ENCODE measurements at places on chromosomes 6 and 20.

DNA sequence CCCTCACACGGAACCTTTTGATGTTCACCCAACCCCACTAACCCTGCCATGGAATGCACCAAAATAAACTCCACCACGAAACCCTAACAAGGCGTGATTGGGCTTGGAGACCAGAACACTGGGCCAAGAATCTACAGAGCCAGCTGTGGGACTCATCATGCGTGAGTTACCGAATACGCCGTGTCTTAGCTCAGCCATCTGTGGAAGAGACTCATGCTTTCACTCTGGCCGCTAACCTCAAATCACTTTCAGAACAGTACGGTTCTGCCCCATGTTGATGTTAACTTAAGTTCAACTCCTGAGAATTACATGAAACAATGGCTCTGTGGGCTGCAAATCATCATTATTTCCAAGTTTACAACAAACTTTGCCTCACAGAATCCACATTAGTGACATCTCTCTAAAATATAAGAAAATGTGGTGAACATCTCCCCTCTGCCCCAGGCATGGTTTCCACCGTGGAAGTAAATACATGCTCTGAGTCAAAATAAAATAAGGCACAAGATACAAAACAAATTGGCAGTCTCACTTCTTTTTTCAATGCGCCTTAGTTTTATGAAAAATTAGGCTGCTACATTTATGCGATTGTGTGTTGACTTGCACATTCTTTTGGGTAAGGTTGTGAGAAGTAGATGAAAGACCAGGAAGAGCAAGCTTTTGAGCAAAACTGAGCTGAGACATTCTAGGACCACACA is 308.9 kb upstream of the EXOC2 start:
- no peak for DNase-seq

- no peak for DNase-seq
These were observed 251.1 kb upstream of the CHD6 start for GRCh38 chr20:41869261-41869660.

GRCh38 chr20:58745391-58745790 is 52.8 kb downstream of the NPEPL1 start:
- no peak for DNase-seq

DNA sequence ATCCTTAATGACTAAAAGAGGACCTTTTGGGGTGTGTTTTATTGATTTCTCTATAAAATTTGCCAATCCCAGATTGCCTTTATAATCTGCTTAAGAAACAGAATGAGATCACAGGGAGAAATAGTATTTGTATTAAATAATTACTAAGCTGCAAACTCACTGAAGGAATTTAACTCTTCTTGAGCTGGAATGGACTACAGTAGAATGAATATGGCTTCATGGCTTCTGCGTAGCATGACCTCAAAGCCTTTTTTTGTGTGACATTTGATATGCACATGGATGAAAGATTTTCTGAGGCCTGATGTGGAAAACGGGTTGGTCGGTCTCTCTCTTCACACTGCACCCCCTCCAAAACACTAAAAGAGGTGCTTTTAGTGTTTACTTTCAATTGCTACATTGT is 115.9 kb downstream of the QKI start:
- no peak for DNase-seq

DNA sequence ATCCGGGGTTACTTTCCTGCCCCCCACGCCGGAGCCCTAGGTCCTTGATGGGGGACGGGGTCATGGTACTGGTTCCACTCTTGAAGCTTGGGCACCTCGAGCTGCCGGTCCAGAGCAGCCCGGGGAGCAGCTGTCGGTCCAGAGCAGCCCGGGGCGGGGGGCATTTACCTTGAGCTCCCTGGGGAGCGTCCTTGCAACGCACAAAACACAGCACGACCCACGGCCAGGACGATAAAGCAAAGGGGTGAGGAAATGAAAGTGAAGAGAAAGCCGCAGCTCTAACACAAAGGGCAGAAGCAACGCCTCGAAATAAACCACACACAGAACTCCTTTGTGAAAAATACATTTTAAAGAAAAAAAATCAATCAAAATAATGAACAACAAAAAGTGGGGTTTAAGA is 39.1 kb downstream of the KCNQ2 start:
- no peak for DNase-seq

DNA sequence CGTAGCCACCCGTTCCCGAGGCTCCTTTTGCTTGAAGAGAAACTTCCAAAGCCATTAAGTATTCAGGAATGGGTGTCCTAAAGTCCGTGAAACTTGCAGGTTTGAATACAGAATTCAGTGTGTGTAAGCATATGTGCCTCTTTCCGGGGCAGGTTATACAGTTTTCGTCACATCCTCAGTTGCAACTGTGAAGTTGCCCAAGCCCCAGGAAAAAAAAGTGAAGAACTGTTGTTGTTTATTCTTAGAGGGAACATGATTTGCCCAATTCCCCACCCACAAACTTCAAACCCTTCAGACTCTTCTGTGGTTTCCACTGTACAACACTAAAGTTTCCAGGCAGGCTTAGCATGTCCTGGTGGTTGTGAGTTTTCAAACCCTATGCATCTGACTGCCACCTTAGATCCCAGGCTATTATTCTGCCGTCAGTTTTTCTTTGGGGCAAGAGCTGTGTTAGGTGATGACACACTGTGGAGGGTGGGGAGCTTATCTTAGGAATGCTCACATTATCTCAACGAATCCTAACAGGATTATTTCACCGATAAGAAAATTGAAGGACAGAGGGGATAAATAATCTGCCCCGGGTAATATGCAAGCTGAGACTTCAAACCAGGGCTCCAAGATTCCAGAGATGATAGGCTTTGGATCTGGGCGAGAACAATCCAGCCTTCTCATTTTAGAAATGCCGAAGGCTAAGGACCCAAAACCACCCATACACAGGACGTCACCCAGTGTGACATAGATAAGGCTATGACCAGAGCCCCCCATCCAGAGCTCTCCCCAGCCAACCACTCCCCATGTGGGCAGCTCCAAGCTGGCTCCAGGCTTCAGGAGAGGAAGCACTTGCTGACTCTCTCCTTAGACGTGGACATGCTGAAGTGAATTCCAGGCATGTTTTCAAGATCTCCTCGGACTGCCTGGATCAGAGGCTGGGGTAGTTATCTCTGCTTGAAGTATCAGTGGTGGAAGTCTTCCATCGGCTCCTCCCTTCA is 81.7 kb upstream of the AFDN start:
- no peak for DNase-seq

DNA sequence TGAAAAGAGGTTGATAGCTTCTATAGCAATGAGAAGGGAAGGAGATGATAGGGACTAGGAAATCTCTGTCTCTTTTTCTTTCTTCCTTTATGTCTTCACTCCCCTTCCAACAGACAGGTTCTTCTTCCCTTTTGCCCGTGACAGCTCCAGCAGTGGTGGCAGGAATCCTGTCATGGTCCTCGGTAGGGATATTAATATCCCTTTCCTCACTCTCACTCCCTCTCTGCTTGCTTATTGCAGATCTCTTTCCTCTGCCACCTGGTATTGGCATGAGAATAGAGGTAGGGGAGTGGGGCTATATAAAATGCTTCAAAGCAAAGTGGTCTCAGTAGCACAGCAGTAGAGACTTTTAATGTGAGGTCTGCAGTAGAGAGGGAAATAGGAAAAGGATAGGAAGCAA is 19.7 kb downstream of the RAD21L1 start:
- no peak for DNase-seq

GRCh38 chr6:63372951-63373533 is 53.3 kb upstream of the LGSN start:
- no peak for DNase-seq

DNA sequence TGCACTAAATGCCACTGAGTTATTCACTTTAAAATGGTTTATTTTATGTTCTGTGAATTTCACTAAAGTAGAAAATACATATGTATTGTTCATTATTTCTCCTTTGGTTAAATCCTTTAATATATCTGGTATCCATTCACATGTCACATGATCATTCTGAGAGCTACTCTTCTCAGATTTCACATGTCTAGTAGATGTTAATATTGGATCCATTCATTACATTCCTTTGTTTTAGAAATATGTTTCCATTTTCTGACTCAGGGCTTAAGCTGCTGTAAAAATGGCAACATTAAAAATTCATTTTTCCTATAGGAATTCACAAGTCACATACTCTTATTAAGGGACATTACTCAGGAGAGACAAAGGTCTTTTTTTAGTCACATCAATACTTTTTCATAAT is 205.4 kb downstream of the ZFAND3 start:
- DNase-seq = no peak

DNA sequence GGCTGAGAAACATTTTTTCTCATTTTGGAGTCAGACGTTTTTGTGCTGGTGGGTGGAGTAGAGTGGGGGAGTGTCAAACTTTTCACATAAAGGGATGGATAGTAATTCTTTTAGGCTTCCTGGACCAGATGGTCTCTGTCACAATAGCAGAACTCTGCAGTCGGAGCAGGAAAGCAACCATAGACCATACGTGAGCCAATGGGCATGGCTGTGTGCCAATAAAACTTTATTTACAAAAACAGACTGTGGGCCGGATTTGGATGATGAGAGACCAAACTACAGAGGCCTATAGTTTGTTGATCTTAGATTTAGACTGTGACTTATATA is 70.8 kb upstream of the SLC22A23 start:
- DNase-seq = no peak

DNA sequence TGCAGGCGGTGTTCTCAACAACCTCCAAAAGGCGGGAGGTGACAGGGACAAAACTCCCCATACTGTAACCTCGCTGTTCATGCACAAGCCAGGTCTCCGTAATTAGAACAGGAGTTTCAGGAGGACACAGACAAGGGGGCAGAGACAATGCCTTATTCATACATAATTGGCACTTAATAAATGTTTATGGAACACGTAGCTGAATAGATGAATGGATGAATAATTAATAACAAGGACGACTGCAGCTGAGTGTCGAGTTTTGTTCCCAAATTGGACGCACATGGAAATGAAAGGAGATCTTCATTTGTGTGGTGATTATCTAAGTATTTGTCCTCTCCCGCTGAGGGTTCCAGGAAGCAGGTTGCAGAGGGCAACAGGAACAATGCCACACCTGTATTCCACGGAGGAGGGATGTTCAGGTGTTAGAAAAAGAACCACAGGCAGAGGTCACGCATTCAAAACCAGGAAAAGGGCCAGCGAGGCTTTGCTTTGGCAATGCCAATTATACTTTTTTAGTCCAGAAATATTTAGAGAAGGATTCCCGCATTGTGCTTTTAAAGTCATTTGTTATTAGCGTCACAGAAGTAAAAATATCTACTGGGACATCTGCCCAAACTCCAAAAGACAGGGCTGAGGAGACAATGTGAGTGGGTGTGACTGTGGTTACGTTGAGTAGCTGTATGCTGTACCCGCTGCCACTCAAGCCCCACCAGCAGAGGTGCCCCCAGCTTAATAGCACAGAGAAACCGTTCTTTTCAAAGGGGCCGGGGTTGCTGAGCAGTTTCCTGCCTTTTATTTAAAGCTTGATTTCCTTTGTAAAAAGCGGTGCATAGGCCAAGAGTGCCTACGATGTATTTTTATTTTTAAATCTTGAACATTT is 123.3 kb downstream of the PXDC1 start:
- DNase-seq = peak; percentile 84

- DNase-seq = no peak
These were observed 179.8 kb downstream of the LINC00237 start for GRCh38 chr20:20926222-20926905.

DNA sequence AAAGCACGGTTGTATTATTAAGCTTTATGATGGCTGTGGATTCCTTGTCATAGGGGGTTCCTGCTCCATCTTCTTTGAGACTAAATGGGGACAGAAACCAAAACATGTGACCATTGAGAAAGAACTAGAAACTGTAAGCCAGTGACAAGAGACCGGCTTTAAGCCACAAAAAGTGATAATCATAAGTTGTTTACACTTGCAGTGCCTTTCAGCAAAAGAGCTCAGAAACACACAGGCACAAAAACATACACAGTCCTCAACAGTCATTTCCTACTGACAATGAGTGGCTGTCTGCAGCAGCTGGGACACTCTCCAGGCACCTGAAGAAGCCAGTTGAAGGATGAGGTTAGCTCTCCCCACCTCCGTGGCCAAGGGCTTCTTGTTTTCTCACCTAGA is 20.0 kb upstream of the UBE2J1 start:
- DNase-seq = peak; percentile 51

- DNase-seq = no peak
These were observed 36.2 kb downstream of the SF3B5 start for GRCh38 chr6:144059139-144059538.

DNA sequence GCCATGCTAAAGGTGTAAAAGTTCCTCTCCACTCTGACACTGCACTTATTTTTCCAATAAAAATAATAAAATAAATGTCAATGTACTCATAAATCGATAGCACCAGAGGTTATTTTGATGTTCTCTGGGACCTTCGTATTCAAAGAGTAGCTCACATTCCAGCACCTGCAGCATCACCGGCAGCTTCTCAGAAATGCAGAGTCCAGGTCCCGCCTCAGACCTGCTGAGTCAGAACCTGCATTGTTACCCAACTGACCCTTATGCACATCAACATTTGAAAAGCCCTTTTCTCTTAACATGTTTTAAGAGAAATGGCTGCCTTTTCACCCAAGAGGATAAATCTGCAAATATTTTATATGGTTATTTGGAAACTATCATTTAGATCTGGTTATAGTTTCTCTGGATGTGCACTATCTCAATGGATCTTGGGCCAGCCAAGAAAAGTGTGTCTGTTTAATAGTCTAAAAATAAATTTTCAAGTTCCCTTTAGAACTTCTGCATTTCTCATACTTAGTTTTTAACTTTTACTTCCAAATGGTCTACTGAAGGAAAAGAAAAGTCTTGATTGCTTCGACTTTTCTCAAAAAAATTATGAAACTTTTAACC is 216.2 kb upstream of the PRDM1 start:
- no peak for DNase-seq

GRCh38 chr6:97689078-97689754 is 406.2 kb upstream of the MMS22L start:
- no peak for DNase-seq

- DNase-seq = no peak
These were observed 13.4 kb upstream of the NANP start for GRCh38 chr20:25637247-25637646.

DNA sequence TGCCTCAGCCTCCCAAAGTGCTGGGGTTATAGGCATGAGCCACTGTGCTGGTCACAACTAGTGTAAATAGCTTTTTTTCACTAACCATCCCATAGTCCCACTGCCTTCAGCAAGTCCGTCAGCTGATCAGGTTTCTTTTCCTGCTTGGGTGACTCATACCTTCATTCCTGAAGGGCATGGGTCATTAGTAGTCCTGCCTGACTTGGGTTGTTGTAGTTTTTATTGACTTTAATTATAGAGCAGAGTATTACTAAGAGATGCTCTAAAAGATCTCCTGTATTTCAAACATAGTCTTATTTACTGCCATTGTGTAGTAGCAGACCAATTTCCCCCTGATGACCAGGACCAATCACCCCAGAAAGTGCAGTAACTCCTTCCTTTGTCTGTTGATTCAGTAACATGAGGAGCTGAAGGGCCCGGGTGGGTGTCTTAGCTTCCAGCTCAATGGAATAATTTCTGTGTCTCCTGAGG is 25.8 kb downstream of the HLA-C start:
- DNase-seq = no peak

- no peak for DNase-seq
These were observed 3.2 kb downstream of the INSM1 start for GRCh38 chr20:20371083-20371482.
